ENCODE measurements at places on chromosomes 5 and 9.

GRCh38 chr5:18375641-18376040, 741.4 kb downstream of the TAF11L14 start:
- no peak for DNase-seq

GRCh38 chr5:34498572-34498971, 157.6 kb upstream of the RAI14 start:
- DNase-seq, result no peak

DNA sequence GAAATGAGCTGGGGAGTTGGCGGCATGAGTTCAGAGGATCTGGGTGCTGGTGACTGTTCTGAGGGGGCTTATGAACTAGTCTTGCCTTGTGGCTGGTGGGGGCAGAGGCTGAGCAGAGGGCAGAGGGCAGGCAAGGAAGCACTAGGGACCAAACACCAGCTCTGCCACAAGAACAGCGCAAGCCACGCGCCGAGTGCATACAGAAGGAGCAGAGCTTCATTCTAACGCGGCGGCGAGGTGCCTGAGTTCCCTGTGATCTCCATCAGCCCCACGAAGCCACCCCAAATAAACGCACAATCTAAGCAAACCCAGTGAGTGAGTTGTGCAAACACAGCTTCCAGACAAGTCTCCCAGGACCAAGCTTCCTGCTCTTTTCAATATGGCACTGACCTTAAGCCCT, 110.6 kb upstream of the ALDH1B1 start:
- DNase-seq, result no peak

- DNase-seq, result no peak
Measured at GRCh38 chr5:36478646-36479317, 127.6 kb upstream of the SLC1A3 start.

DNA sequence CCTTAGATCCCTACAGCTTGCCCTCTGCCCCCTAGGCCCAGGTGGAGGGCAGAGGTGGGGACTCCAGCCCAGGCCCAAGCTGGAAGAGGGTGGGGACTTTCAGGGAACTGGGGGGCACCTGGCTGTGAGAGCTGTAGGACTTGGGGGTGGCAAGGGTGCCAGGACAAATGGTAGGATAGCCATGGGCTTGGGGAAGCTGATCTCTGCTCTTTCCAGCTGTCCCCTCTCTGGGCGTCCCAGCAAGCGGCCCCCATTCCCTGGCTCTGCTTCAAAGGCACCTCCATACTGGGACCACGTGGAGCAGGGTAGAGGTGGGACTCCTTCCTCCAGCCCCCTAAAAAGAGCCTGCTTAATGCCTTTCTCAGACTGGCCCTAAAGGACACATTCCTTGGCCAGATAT, 385 bp downstream of the LTC4S start:
- no peak for DNase-seq

All from activated CD8-positive, alpha-beta memory T cell treated with anti-CD3 and anti-CD28 coated beads, Interleukin-2, amount 50 U/mL, for 4 hours (primary cell).